ENCODE measurements at places on chromosomes 6 and 20.

DNA sequence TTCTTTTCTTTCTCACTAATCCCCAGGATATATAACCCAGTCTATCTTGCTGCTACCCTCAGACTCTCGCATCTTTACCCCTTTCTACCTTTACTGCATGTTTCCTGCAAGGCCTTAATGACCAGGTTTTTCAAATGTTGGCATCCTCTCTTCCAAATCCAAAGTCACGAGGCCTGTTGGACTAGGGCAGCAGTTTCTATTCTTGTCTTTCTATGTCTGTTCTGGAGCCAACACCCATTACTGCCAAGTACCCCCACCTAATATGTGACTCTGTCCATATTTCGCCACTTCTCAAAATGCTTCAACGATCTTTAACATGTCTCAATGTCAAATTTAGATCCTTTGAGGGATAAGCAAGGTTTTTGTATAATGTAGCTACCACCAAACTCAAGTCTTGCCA lies 443.4 kb downstream of the BMP2 start:
- DNase-seq, result no peak

DNA sequence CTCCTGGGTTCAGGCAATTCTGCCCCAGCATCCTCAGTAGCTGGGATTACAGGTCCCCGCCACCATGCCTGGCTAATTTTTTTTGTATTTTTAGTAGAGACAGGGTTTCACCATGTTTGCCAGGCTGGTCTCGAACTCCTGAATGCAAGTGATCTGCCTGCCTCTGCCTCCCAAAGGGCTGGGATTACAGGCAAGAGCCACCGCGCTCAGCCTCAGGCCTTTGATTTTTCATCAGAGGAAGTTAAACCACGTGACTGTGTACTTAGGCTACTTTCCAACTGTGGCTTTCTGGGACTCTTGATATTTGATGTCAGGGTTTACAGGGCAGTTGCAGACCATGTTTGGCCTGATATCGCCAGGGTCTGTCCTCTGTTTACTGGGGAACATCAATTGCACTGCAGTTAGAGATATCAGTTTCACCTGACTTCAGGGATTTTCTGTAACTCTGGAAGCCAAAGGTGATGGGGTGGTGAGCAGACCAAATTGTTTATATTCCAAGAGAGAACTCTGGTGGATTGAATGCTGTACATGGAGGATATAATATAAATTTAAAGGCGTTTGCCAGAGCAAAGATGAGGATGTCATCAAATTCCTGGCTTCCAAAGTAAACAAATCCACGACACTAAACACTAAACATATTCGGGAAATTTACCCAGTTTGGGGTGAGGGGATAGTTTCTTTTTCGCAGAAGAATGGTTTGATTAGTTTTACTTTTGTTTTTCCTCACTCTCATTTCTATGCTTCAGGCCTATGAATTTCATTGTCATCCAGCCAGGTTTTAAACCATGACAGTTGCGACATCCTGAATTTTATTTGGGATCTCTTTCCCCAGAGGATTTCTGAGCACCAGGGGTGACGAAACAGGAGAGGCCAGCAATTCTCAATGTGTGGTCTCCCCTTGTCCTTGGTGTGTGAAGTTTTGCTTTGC lies 4.2 kb downstream of the PSMF1 start:
- DNase-seq, result peak; percentile 66

DNA sequence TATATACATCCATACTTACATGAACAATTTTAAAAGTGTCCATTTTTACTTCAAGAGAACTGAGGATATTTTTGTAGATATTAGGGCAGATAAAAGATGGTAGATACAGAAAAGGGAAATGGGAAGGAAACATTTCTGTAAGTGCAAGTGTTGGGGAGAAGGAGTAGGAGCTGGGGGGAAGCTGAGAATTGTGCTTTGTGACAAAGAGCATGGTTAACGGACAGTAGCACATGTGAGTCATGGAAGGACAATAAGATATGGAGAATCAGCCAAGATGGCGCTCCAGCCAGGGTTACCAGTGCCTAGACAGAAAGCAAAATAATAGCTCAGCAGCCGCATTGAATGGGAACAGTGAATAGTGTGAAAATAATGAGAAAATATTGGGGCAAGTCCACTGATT lies 12.7 kb upstream of the HLA-DRB1 start:
- DNase-seq, result no peak

GRCh38 chr20:15342991-15343523 lies 1005.6 kb upstream of the FLRT3 start:
- no peak for DNase-seq

DNA sequence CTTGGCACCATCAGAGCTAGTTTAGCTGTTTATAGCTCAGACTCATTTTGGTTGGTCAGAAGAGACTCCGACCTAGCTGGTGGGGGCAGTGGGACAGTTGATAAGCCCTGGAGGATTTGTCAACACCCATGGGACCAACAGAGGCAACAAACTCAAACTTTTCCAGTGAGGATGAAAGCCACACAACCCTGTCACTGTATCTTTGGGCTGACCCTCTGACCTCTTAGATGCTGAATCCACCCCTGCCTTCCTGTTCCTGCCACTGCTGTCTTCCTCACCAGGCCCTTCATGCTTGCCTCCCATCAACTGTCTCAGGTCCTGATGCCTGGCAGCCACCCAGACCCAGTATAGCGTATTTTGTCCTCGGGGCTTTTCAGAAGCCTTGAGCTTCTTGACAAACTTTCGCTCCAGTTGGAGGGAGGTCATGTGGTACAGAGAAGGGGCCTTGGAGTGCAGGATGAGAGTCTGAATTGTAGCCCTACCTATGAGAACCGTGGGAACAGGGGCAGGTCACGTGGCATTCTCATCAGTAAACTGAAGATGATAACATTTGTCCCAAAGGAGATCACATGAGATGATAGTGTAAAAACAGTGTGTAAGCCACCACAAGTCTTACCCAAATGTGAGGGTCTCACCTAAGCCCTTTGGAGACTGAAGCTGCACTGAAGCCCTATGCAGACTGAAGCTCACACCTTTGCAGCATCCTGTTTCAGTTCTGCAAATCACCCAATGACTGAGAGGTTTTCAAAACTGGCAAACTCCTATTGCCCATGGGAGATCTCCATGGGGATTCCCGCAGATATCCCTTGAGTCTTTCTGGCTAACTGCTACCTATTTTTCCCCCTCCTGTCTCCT lies 72.0 kb upstream of the F13A1 start:
- no peak for DNase-seq

DNA sequence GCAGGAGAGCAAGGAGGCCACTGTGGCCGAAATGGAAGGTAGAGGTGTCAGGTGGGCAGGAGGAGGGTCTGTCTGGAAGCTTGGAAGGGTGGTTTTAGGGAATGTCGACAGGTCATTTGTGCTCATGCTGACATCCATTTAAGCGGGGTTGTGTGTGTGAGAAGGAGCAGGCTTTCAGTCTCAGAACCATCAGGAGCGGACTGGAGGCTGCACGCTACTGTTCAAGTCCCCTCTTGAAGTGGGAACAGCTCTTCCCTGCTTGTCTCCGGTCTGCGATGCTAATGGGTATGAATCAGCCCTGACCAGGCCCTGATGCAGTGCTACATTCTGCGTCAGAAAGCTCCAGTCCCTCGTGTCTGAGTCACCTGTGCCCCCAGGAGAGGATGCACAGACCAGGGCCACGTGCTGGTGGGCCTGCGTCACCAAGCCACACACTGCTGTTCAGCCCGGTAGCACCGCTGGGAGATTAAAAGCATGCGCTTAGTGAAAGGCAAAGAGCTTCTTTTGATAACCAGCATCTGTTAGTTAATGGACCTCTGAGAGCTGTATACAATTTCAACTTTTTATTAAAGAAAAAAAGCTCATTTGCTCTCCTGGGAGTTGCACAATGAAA lies 58.0 kb downstream of the APCDD1L start:
- DNase-seq, result peak; percentile 23

GRCh38 chr20:50196248-50196647 lies 5.6 kb downstream of the CEBPB start:
- no peak for DNase-seq

GRCh38 chr6:114096561-114097172 lies 125.7 kb upstream of the HDAC2 start:
- DNase-seq, result peak; percentile 34

DNA sequence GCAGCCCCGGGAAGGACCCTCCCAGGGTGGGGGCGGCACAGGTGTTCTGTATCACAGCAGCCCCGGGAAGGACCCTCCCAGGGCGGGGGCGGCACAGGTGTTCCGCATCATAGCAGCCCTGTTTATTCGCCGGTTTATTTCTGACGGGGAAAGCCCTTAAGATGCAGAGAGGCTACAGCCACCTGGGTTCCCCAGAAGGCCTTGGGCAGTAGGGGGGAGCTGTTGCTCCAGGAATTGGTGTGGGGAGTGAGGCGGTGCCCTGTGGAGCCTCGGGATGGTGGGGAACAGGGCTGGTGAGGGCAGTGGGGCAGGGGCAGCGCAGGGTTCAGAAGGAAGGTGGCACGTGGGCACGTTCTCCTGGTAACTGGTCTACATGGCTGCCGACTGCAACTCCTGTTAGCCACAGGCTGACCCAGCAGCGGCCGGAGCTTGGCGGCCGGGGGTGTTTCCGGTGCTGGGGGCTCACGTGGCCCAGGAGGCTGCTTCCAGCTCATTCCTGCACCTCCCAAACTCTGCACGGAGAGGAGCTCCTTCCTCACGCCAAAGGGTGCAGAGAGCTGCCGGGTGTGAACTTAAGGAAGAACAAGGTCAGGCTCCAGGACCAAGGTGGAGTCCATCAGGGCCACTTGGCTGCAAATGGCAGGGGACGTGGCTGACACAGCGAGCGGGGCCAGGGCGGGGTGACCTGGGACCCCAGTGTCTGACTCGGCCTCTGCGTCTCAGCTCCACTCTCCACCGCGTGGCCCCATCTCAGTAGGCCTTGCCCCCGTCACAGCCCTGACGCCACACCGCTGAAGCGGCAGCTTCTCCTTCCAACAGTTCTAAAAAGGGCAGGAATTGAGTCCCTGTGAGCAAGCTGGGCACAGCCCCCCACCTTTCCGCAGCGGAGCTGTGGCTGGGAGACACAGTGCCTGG lies 13.2 kb downstream of the SLCO4A1 start:
- no peak for DNase-seq

- no peak for DNase-seq
Observed at GRCh38 chr6:82780334-82780733, 285.3 kb downstream of the UBE3D start.

GRCh38 chr20:47007826-47008655 lies 113.4 kb downstream of the EYA2 start:
- DNase-seq, result no peak

DNA sequence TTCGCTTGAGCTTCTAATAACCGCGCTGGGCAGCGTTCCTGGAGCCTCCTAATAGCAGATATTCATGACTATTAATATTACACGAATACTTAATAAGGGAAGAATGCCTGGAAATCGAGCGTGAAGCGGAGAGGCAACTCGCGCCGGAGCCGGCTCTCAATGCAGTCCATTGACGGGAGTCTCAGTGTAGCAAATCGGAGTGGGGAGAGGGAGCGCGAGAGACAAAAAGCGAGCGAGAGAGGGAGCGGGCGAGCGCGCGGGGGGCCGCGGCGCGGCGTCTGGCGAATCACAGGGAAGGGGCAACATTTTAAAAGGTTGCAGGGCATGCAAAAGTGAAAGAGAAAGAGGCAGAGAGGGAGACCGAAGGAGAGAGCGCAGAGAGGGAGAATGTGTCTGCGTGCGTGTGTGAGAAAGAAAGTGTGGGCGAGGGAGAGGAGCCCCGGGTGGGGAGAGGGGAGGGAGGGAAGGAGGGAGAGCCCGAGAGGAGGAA lies 2.9 kb downstream of the TFAP2A start:
- DNase-seq, result peak; percentile 73

- no peak for DNase-seq
Observed at GRCh38 chr6:168097621-168098430, 18.8 kb upstream of the FRMD1 start.

- DNase-seq, result no peak
Observed at GRCh38 chr6:11830105-11830504, 51.5 kb upstream of the ADTRP start.

DNA sequence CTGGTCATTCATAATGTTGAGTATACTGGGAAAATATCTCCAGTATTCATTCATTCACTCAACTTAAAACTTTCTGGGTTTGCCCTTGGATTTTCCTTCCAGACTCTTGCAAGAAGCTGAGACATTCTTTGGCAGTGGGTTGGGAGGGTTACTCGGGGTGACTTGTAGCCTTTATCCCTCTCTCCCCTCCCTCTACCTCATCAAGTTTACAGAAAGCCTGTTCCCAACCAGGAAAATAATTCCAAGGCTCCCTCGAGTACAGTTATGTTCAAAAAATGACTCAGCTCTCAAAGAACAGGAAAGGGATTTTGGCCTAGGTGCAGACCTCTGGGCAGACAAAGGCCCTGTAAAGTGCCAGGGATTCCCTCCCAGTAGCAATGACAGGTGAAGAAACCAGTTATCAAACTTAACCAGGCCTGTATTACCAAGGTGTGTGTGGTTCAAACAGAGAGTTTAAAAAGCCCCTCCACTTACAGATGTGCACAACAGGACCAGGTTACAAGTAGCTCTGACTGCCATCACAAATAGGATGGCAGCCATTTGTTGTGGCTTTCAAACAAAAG lies 22.2 kb downstream of the FKBP1A start:
- peak; percentile 78 for DNase-seq

- no peak for DNase-seq
Observed at GRCh38 chr6:11760015-11760473, 18.6 kb downstream of the ADTRP start.

GRCh38 chr6:12119085-12119588 lies 107.0 kb downstream of the HIVEP1 start:
- DNase-seq, result no peak

DNA sequence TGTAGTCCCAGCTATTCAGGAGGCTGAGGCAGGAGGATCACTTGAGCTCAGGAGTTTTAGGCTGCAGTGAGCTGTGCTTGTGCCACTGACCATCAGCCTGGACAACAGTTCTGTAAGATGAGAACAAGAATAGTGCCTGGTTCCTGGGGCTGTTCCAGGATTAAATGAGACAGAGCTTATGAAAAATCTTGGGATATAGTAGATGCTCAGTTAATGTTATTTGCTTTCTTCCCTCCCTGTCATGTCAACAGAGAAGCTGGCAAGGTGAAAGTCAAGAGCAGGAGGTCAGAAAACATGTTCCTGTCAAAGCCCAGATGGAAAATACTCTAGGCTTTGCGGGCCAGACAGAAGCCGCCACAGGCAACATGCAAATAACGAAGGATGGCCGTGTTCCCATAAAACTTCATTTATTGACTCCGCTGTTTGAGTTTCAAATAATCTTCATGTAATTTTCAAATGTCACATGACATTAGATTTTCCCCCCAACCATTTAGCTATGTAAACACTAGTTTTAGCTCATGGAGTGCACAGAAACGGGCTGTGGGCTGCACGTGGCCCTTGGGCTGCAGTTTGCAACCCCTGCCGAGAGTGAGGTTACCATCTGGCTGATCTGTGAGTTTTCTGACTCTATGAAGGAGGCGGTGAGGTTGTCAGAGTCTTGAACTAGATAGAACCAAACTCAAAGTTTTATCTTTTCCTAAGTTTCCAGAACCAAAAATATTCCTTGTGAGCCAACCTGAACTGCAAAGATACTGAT lies 63.4 kb upstream of the PMEPA1 start:
- no peak for DNase-seq

DNA sequence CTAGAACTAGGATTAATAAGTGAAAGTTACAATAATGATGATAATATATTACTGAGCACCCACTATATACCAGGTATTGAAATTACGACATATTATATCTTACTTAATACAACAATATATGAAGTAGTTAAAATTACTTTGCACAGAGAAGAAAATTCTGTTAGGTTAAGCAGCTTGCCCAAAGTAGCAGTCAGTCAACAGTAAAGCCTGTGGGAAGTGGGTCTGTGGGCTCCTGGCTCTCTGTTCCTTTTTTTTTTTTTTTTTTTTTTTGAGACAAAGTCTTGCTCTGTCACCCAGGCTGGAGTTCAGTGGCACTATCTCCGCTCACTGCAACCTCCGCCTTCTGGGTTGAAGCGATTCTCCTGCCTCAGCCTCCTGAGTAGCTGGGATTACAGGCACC lies 4.8 kb upstream of the GTF2H4 start:
- DNase-seq, result no peak
